ENCODE measurements at places on chromosomes 3 and 15.

DNA sequence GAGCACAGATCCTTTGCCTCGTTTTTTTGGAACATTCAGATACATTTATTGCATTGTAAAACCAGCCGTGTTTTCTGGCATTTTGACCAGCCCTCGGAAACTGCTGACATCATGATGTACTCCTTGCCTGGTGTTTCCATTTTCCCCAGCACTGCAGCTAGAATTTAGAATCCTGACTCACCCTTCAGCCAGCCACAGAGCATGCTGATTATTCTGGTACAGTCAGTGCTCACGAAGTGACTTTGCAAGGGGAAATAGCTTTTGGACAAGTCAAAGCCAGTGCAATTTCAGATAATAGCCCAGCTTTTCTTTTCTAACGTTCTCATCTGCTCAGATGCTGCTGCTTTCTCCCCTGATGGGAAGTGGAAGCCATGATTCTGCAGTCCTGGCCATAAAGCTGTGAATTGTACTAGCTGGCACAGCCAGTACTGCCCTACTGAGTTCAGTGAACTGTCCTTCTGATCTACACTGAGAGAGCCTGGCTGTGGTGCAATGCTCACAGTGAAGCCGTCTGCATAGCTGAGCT, 12.1 kb upstream of the CNBP start:
- peak; percentile 60 for DNase-seq

DNA sequence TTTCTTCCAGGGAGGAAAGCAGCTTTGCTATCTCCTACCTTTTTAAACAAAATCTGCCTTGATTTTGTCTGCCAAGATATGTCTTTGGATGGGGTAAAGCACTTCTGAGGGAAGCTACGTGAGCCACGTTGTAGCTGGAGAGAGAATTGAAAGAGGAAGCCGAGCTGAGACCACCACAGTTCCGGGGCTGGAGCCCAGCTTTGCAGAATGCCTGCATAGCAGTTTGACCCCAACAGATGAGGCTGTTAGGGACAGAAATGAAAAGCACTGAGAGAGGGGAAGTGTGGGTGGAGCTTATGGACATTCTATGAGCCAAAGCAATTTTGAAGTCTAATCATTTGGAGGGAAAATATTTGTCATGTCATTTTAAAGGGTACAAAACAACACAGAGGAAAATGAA, 45.4 kb downstream of the LIPC start:
- no peak for DNase-seq

DNA sequence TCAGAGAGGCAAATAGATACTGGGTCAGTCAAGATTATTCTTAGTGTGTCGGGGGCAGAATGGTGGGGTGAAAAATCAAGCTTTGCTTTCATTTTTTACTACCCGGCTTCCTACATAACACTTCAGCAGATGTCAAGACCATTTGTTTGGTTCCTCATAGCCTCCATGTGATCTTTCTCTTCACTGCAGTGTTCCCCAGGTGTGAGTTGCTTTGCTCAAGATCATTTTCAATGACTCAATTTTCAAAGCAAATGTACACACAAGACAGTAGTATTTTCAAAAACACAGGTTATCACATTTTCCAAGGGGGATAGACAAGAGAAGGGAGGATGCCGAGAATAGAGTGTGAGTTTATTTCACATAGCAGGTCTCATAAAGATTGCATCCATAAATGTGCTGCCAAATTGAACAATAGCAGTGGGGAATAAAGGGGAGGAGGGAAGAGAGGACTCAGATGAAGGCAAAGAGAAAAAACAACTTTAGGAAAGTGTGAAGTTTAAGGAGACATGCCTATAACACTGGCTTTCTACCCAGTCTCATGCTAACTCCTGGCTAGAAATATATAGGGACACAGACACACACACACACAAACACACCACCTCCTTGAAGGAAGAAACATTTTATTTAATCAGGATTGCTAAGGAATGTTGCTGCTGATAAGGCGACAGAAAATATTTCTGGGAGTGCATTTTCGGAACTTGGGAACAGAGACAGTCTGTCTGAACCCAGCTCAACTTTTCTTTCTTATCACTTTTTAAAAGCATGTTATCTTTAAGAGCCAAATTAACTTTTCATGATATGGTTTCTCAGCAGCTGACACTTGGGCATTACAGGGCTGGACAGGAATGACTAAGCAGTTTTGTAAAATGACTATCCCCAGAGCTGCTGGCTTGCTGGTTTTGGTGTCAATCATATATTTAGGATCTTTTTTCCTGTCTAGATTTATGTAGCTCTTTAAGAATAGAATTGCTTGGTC, 402.4 kb downstream of the RBMS3 start:
- no peak for DNase-seq

DNA sequence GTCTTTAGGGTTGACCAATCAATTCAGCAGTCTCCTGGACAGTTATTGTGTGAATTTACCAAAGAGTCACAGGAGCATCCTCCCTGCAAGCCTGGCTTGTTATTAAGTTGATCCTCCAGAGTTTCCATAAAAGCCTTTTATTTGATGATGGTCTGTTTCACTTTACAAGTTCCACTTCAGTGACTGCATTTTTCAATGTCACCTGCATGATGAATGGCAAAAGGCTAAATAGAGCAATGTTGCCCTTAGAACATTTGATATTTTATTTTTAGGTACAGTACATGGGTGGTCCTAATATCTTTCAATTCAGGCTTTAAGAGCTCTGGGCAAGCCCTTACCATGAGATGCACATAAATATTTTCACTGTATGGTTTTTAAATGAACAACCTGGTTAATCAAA, 22.6 kb downstream of the GUCA1C start:
- no peak for DNase-seq

- DNase-seq, result no peak
Measured at GRCh38 chr15:71639471-71639870, 170.9 kb upstream of the NR2E3 start.

- no peak for DNase-seq
Measured at GRCh38 chr3:66353530-66353929, 132.7 kb downstream of the SLC25A26 start.

- DNase-seq, result no peak
Measured at GRCh38 chr3:61750766-61751165, 189.4 kb downstream of the PTPRG start.

- DNase-seq, result no peak
Measured at GRCh38 chr3:188516515-188516914, 362.6 kb downstream of the LPP start.

Data from HTR-8/SVneo (cell line).